Vagina (tissue), 2 donors: ENCODE measurements at places on chromosomes 12 and 14. TPM values are rescaled to one million over a fixed set of nuclear protein-coding genes. Genes with fewer than 3 reads are reported as not detected.

Gene DENND5B
- 25.3 TPM for total RNA-seq

Gene CYP27B1
- 1.7 TPM for total RNA-seq

Gene FAM186B
- total RNA-seq: not detected

Gene AHNAK2
- total RNA-seq: 180 TPM

Gene FZD10
- 5.2 TPM for total RNA-seq

Gene NKX2-1
- total RNA-seq: not detected

Gene RBP5
- 3.7 TPM for total RNA-seq

Gene GPR132
- total RNA-seq: 9.1 TPM

Gene LRRC9
- total RNA-seq: 3.2 TPM
